Pulmonary artery endothelial cell (primary cell): ENCODE measurements at places on chromosomes 13 and 19. TPM values are rescaled to one million over a fixed set of nuclear protein-coding genes. Genes with fewer than 3 reads are reported as not detected.

Gene FFAR2
- not detected in 2 replicates for total RNA-seq

Gene RNF17
- not detected in 2 replicates for total RNA-seq

- no peak for DNase-seq
These were observed 7.8 kb downstream of the PODNL1 start for GRCh38 chr19:13930402-13930801.

GRCh38 chr19:3360421-3361383 is 5.7 kb upstream of the NFIC start:
- DNase-seq: no peak

Gene TMEM150B
- not detected in 2 replicates for total RNA-seq

DNA sequence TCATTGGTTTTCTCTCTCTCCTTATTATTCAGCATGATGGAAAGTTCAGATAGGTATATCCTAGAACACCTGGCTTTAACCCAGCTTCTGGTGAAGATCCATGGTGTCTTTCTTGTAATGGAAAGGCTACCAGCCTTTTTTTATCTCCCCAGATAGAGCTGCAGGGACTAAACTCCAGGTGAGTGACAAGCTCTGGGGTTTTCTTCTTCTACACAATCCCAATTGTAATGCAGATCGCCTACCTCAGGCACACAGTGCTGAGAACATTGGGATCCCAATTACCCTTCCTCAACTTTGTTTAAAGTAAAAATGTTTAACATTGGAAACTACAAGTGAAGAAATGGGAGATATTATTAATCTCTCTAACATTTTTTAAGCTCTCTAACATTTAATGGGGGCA is 1851.7 kb downstream of the PCDH9 start:
- DNase-seq: no peak

Gene KLK12
- not detected in 2 replicates for total RNA-seq

GRCh38 chr13:106596275-106596937 is 28.5 kb upstream of the ARGLU1 start:
- no peak for DNase-seq

GRCh38 chr13:33728271-33729037 is 89.5 kb upstream of the RFC3 start:
- no peak for DNase-seq

- no peak for DNase-seq
These were observed 319.0 kb downstream of the KCNRG start for GRCh38 chr13:50334115-50334778.

Gene C19orf85
- total RNA-seq: not detected in 2 replicates

DNA sequence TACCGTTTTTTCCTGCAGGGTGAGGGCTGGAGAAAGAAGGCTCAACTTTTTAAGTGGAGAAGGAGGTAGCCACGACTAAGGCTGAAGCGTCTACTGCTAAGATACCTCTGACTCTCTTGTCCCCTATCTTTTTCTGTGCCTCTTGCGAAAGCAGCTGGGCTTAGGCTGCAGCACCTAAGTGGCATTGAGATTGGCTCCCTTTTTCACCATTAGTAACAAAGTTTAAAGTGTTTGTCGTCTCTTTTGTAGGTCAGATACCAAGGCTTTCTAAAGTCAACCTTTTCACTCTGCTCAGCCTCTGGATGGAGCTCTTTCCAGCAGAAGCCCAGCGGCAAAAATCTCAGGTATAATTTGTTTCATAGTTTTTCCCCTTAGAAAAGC is 887 bp downstream of the CDADC1 start:
- DNase-seq: no peak

Gene TRPM4
- total RNA-seq: 9.8 and 14.4 TPM in 2 replicates

- no peak for DNase-seq
These were observed 27.6 kb downstream of the CSNK1G2 start for GRCh38 chr19:1968279-1969175.

- no peak for DNase-seq
These were observed 98.3 kb upstream of the KLF5 start for GRCh38 chr13:72960541-72960940.

Gene IRGC
- total RNA-seq: not detected in 2 replicates

DNA sequence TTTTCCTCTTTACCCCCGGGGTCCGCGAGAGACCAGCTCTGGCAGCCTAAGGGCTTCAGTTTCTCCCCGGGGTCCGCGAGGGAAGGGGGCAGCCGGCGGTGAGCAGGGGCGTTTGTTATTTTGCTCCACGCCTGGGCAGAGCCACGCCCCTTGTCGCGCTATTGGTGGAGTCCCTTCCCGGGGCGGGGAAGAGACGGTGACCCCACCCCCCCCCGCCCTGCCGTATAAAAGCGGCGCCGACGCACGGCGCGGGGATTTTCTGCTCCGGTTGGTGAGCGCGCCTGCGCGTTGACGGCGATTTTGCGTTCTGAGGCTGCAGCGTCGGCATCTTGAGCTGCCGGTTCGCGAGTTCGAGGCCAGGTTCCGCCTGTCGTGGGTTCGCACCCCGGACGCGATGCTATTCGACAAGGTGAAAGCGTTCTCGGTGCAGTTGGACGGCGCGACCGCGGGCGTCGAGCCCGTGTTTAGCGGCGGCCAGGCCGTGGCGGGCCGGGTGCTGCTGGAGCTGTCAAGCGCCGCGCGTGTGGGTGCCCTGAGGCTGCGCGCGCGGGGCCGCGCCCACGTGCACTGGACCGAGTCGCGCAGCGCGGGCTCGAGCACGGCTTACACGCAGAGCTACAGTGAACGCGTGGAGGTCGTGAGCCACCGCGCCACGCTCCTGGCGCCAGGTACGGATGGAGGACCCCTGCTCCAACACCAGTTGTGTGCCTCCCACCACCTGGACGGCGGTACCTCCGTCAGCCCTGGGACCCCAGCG is at the start of gene ARRDC2:
Gene ARRDC2, plus strand, starts transcription at position 254 of the 757 bp plus-strand sequence. Its CDS starts 141 bp downstream, at position 395.
- DNase-seq: no peak

- no peak for DNase-seq
These were observed 80.5 kb downstream of the COL4A2 start for GRCh38 chr13:110387451-110388107.

DNA sequence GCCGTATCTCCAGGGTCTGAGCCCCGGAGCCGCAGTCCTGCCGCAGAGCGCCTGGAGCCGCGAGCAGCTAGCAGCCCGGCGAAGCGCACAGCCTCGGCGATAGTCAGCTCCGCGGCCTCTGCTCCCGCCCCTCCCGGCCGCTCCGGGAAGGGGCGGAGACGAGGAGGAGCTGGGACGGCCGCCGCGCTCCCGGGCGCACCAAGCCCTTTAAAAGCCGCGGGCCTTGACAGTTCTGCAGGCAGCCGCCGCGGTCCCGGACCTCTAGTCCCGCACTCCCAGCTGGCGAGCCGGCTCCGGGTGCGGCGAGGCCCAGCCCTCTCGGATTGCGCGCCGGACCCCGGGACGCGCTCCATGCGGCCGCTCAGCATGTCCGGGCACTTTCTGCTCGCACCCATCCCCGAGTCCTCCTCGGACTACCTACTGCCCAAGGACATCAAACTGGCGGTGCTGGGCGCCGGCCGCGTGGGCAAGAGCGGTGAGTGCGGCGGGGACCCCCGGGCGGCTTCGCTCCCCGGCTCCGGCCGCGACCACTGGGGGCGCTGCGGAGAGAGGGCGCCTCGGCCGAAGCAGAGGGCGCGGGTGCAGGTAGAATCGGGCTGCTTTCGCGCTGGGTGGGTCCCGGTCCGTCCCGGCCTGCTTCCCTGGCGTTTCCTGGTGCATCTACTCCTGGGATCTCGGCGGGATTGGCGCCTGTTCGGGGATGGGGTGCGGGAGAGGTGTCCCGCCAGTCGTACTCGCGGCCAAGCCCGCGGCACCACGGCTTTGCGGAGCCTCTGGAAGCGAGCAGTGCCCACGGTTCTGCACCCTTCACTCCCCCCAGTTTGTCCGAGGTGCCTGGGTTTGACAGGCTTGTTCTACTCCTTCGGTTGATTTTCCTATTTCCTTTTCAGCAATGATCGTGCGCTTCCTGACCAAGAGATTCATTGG is at the start of gene RASL11A:
Gene RASL11A, plus strand, starts transcription at position 237 of the 927 bp plus-strand sequence. Its CDS starts 115 bp downstream, at position 352.
- peak; percentile 50 for DNase-seq

Gene ZNF296
- total RNA-seq: 0.14 and 0.26 TPM in 2 replicates

DNA sequence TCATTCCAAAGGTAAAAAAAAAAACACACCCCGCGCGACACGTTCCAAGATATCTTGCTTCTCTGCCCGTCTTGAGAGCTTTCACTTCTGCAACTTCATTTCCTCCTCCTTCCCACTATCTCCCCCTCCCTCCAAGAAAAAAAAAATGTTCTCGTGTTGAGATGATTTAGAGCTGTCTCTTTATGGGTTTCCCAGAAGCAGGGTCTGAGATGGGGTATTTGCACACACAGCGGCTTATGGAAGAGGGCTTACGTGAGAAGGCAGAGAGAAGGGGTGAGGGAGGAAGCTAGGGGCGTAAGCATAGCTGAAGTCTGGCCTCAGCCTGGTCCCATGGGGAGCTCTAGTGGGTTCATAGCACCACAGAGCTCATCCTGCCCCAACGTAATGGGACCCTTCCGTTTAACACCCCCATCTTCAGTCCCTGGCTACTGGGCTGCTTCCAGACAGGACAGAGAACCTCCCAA is 31.3 kb upstream of the USE1 start:
- no peak for DNase-seq

DNA sequence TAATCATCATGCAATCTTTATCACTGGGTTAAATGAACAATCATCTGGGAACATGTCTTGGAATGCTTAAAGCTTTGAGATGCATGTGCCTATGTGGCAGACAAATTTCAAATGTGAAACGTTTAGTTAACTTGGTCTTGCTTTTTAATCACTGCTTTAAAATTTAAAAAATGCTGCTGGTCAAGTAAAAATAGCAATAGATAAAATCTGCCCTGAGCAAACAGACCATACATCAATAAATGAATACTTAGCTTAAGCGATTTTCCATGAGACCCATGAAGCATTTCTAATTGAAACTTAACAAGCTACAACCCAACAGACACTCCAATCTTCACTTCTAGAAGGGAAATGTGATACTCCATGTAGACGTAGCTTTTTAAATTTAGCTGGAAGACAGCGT is 1.9 kb upstream of the KL start:
- no peak for DNase-seq

Gene RFPL4A
- 0.11 and 0.13 TPM in 2 replicates for total RNA-seq

DNA sequence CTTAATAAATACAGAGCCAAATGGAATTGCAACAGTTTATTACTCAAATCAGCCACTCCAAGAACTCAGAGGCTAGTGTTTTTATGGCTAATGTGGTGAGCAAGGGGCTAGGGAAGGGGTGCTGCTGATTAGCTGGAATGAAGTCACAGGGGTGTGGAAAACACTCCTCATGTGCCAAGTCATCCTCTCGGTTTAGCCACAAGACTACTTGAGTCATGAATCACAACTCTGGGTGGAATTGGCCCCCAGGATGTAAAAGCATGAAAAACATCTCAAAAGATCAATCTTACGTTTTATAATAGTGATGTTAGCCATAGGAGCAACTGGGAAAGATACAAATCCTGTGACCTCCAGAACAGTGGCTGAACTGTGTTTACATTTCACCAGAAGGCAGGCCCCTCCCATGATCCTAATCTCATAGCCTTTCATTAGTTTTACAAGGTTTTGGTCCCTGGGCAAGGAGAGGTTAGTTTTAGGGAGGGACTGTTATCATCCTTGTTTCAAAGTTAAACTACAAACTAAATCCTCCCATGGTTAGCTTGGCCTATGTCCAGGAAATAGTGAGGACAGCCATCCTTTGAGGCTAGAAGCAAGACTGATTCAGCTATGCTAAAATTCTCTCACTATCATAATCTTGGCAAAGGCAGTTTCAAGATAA is 2020.1 kb upstream of the PCDH20 start:
- no peak for DNase-seq

- no peak for DNase-seq
These were observed 20.9 kb upstream of the IGSF23 start for GRCh38 chr19:44592451-44592890.

Gene CALR
- 1,409 and 2,169 TPM in 2 replicates for total RNA-seq

GRCh38 chr19:55086730-55087541 is 11.3 kb downstream of the EPS8L1 start:
- peak; percentile 85 for DNase-seq

Gene CBY2
- total RNA-seq: not detected in 2 replicates

DNA sequence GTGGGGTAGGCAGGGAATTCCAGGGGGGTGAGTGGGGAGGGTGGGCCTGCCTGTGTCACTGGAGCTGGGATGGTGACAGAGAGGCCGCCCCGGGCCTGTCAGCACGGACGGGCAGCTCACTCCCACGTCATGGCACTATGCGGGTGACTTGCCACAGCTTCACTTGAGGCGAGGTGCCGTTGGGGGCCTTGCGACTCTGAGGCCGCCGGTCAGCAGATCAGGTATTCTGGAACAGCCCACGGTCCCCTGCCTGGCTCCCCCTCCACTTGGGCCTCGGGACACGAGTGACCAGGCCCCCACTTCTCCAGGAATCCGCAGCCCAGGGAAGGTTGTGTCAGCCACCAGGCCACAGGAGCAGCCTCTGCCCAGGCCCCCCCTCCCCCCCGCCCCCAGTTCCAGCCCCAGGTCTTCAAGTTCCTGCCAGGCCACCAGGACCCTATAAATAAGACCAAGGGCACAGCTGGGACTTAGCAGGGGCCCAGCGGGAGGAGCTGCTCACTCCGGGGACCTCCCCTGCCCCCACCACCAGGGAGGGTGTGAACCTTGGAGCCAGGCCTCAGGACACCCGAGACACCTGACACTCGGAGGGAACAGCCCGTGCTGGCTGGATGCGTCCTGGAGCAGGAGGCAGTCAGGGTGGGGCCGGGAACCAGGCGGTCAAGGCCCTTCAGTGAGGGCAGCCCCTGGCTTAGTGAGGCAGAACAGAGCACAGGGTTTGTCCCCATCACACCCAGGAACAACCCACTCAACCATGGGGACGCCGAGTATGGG is 2.7 kb upstream of the MIDN start:
- DNase-seq: no peak

Gene F10
- total RNA-seq: 0.13 and 0.56 TPM in 2 replicates

- peak; percentile 56 for DNase-seq
These were observed 5.6 kb upstream of the DPF1 start for GRCh38 chr19:38229585-38230073.

Gene U2AF1L4
- 2.0 and 3.9 TPM in 2 replicates for total RNA-seq

GRCh38 chr19:29533578-29534544 is 8.1 kb downstream of the VSTM2B start:
- no peak for DNase-seq
